ENCODE measurements at places on chromosomes 6 and 20.

DNA sequence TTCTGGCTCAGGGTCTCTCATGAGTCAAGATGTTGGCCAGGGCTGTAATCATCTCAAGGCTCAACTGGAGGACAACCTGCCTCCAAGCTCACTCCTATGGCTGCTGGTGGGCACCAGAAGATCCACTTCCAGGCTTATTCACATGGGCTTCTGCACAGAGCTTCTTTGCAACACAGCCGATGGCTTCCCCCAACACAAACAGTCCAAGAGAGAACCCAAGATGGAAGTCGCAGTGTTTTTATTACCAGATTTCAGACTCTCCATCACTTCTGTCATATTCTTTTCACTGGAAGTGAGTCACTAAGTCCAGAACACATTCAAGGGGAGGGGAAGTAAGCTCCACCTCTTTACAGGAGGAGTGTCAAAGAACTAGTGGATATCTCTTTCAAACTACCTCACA lies 75.5 kb downstream of the CD164 start:
- no peak for DNase-seq

DNA sequence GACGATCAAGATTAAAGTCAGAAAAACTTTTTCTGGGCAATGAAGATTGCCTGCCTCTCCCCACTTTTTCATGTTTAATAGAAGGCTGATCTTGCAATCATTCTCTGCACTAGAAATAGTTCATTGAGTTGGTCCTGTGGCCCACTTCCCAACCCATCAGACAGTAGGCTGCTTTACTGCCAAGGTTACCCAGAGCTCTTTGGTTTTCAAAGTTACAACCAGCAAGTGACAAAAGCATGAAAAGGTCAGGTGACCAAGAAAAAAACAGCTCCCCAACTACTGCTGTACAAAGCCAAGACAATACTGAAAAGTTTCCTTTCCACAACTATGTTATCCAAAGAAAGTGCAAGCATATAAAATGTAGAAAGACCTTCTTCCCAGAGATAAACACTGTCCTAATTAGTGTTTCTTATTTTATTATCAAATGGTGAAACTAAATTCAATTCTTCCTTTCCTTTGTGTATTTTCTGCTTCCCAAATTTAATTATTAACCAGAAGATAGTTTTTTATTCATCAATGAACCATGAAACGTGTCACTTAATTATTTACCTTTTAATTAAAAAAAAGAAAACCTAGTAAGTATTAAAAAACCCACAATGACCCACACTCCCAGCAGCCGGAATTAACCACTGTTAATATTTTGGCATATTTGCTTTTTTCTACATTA lies 16.6 kb downstream of the DNAAF9 start:
- DNase-seq: no peak

DNA sequence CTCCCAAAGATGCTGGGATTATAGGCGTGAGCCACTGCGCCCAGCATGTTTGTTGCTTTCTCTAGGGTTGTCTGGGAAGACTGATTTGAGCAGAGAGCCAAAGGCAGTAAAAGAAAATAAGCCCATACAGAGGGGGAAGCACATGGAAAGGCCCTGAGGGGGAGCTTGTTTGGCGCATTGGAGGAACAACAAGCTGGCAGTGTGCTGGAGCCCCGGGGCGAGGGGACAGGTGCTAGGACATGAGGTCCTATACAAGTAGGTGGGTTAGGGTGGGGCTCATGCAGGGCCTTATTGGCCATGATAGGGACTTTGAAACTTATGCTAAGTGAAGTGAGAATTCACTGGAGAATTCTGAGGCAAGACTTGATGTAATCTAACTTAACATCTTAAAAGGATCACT lies 35.3 kb downstream of the CD109 start:
- DNase-seq: no peak

GRCh38 chr20:41357424-41358163 lies 9.0 kb downstream of the EMILIN3 start:
- no peak for DNase-seq

GRCh38 chr6:35719830-35720733 lies 16.8 kb upstream of the ARMC12 start:
- no peak for DNase-seq
